ENCODE measurements at places on chromosomes 7 and 10.
A peak's percentile ranks its signal among the peaks of the same experiment; 100 is the strongest.

DNA sequence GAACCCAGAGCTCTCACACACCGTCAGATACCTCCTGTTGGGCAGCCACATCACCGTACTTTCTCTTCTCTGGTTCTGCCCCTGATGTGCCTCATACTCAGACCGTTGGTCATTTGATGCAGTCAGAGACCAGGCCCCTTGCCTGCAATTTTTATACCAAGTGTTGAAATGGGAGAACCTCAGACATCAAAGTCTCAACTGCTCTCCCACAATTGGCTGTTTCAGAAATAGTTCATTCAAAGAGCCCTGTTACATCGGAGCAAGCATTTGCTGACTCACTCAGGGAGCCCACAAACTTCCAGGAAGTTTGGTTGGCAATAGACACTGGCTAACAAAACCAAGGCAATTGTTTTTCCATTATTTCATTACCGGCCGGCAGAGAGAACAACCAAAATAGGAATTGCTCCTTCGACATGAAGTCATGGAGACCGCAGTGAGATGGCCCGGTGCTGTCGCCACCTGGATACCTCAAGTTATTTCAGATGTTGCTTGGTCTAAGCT lies 33.5 kb upstream of the ADAM12 start:
- DNase-seq: peak; percentile 50

DNA sequence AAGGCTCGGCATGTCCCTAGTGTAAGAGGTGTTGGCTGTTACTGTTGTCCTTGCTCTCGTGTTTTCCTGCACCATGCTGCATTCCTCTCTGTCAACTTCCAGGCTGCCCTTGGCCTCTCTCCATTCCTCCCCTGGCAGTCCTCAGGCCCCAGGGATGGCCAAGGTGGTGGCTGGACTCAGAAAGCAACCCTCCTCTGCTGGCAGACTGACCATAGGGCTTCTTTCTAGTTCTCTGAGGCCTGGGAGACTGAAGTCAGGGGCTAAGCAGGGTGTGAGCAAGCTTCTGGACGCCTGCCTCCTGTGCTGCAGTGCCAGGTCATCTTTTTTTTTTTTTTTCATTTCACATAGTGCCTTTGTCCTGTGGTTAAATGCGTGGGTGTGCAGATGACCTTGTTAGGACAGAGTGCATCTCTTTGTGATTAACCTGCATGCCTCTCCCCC lies 72.0 kb downstream of the GOLGA7B start:
- DNase-seq: no peak

- no peak for DNase-seq
Measured at GRCh38 chr7:148434887-148435286, 155.7 kb upstream of the C7orf33 start.

GRCh38 chr7:44793919-44794318 lies 2.6 kb upstream of the PPIA start:
- no peak for DNase-seq

DNA sequence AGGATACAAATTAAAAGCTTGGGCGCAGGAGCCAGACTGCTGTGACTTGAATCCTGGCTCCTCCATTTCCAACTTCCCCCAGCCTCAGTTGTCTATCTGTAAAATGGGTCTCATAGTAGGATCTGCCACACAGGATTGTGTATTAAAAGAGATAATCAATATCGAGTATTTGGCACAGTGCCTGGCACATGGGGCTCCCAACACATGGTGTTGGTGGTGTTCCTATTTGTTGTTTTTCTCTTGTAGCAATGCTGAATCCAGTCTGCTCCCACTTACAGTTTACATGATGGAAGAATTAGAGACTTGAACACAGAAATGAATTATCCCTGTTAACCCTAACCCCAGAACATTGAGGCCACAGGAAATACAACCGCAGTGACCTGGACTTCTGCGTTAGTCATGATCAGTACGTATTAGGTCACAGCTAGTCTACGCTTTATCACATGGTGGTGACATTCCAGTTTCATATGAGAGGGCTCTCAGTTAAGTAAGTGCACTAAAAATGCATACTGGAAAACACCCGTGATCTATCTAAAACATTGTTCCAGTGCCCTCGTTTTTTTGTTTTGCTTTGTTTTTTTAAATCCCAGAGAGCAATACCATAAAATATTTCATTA lies 169.5 kb upstream of the KLF14 start:
- no peak for DNase-seq

DNA sequence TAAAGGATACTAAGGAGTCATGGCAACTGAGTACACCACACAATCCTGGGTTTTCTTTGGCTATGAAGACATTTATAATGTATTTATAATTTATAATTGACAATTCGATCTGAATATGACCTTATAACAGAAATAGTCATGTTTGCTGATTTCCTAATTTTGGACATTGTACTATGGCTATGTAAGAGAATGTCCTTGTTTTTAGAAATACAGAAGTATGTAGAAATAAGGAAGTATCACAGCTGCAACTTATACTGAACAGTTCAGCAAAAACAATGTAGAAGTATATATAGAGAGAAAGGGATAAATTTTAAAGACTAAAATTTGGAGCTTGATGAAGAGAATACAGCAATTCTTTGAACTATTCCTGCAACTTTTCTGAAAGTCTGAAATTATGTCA lies 32.6 kb downstream of the PRLHR start:
- DNase-seq: no peak

GRCh38 chr10:119706521-119707278 lies 19.1 kb upstream of the INPP5F start:
- DNase-seq: no peak

DNA sequence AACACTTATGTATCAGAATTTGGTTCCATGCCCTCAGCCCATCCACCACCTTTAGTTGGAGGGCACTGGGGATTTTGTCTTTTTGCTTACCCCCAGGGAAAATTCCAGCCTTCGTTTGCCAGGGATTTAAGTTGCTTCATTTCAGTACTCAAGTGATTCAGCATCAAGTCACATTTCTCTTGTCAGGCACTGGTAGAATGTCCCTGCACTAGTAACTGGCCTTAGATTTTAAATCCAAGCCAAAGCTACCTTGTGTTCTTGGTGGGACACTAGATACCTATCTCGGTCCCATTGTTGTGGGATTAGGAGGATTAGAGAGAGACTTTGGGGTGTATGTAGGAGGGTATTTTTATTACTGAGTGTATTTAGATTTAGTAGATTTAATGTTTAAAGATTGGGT lies 613.1 kb downstream of the SUGCT start:
- no peak for DNase-seq

DNA sequence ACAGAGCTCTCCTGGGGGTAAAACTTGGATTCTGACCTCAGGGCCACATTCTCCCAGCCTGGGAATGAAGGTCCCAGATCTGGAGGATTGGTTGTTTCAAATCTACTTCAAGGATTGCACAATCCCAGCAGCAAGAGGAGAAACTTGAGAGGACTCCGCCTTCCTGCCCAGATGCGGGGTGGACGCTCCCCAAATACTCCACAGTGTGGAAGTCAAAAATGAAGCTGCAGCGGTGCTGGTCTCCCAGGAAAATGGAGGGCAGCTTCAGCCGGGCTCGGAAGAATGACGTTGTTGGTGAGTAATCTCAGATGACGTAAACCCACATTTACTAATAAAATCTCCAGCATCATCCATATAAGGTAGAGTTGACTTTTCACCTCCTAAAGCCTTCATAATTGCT lies 31.5 kb upstream of the PPP2R2D start:
- no peak for DNase-seq

DNA sequence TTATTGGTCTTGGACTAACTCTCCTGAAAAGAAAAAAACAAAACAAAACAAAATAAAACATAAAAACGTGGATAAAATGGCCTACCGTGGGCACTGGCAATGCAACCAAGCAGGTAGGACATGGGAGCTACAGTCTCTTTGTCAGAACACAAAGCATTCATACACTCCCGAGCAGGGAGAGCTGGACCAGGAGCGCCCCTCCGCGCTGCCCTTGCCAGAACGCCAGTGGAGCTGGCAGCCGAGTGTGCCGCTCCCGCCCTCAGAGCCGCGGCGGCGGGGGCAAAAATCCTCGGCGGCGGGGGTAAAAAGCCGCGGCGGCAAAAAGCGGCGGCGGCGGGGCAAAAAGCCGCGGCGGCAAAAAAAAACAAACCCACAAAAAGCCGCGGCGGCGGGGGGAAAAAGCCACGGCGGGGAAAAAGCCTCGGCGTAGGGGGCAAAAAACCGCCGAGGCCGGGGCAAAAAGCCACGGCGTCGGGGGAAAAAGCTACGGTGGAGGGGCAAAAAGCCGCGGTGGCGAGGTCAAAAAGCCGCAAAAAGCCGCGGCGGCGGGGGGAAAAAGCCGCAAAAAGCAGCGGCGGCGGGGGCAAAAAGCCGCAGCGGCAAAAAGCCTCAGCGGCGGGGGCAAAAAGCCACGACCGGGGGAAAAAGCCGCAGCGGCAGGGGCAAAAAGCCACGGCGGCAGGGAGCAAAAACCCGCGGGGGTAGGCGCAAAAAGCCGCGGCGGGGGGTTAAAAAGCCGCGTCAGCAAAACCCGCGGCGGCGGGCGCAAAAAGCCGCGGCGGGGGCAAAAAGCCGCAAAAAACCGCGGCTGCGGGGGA lies 418.1 kb downstream of the ZNF716 start:
- peak; percentile 28 for DNase-seq

- DNase-seq: no peak
Measured at GRCh38 chr10:6678956-6679355, 98.9 kb upstream of the PRKCQ start.

DNA sequence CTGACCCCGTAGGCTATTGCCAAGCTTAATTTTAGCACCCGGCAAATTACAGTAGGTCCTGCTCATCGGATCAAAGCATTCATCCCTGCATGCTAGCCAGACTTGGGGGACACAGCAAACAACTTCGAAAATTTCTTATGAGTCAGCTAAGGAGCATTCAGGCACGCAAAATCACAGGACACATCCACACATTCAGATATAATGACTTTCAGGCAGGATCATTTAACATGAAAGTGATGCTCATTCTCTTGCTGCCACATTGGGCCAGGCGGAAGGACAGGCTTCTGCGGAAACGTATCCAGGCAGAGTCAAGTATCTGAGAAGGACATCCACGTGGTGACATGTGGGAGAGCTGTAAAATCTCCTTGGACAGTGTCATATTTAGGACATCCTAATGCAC lies 474.0 kb upstream of the NRP1 start:
- DNase-seq: no peak

DNA sequence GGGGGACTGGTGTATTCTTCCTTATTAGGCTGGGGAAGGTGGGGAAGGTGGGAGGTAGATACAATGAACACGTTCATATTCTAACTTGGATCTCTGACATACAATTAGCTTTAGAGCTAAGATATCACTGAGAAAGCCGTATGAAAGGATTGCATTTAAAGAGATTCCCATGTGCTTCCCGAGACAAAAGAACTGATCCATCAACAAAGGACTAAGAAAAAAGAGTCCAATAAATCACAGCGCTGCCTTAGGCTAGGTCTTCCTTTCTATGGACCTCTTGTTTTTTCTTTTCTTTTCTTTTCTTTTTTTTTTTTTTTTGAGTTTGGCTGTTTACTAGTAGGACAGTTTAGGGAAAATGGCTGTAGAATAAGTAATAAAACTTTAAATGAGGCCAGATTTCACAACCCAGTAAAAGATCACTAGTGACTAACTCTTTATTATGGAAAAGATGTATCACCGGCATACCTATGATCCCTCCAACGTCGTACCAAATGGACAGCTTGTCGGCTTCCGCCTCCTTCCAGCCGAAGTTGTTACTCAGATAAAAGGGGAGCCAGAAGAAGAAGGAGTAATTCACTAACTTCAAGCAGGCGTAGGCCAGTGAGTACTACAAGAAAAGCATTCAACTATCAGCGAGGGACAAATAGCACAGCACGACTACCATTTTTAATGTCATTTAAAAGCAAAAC lies 50.0 kb downstream of the SLC37A3 start:
- no peak for DNase-seq

Measured in right forelimb (tissue), 1 donor.